ENCODE measurements at places on chromosomes 12 and 14. TPM values are rescaled to one million over a fixed set of nuclear protein-coding genes. Genes with fewer than 3 reads are reported as not detected.

- DNase-seq, result no peak
- no peaks in the 10 kb centered on the region for H3K27me3 ChIP-seq
- H3K36me3 ChIP-seq, result no peaks in the 10 kb centered on the region
- H3K27ac ChIP-seq, result no peak overlapping the region
- H3K4me3 ChIP-seq, result peak overlapping the region; percentile 9
These were observed 13.6 kb upstream of the GNG2 start for GRCh38 chr14:51846631-51847488.

DNA sequence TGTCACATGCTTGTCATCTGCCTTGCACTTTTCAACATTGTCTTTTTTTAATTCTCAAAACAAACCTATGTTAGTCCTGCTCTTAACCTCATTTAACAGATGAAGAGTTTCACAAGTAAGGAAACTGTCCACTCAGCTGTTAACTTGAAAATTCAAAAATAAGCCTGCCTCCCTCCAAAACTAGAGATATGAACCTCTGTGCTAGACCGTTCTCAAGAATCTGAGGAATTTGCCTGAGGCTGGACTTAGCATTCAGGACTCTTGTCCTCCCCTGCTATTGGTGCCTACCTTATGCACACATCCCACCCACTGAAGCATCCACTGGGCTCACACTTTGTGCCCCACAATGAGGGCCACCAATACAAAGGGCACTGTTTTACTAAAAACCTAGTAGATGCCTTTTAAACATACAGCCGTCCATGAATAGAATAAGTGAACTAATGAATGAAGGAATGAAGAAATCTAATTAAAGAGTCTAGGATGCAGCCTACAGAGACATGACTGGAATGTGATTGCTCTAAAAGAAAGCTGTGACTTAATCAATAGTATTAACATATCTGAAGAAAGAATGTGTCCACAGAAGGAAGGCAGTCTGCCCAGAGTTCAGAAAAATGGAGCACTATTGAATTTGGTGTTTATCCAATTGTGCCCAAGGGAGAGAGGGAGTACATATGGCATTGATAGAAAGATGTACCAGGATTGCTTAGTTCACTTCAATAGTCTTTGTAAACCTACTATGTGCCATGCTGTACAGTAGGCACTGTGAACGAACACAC, 238.5 kb downstream of the SPTSSA start:
- DNase-seq, result no peak
- no peak overlapping the region for H3K4me3 ChIP-seq
- peaks cover 21% of the 10 kb centered on the region for H3K4me1 ChIP-seq
- no peaks in the 10 kb centered on the region for H3K36me3 ChIP-seq
- H3K27ac ChIP-seq, result no peak overlapping the region
- H3K27me3 ChIP-seq, result peaks cover 11% of the 10 kb centered on the region

DNA sequence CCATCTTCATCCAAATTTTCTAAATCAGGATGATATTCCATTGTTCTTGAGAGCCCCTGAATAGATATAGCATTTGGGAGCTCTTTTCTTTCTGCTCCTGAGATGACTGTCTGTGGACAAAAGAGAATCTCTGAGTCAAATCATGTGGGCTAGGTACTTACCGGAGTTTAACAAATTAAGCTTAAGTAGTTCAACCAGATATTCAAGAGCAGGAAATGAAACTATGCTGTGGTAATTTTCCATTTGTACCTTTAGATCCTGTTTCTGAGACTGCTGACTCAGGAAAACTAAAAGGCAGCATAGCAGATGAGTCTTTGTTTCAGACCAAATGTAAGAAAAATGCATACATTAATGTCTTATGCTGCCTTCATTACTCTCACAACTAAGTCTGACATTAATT, at the start of gene CLEC7A:
Gene CLEC7A, minus strand, starts transcription at position 158 of the 400 bp plus-strand sequence. Its CDS starts 117 bp downstream, at position 41.
- H3K4me3 ChIP-seq, result no peak within 1 kb of the TSS
- no peaks in the 10 kb centered on the region for H3K36me3 ChIP-seq
- H3K27me3 ChIP-seq, result no peaks in the 10 kb centered on the region
- H3K27ac ChIP-seq, result no peak within 1 kb of the TSS

DNA sequence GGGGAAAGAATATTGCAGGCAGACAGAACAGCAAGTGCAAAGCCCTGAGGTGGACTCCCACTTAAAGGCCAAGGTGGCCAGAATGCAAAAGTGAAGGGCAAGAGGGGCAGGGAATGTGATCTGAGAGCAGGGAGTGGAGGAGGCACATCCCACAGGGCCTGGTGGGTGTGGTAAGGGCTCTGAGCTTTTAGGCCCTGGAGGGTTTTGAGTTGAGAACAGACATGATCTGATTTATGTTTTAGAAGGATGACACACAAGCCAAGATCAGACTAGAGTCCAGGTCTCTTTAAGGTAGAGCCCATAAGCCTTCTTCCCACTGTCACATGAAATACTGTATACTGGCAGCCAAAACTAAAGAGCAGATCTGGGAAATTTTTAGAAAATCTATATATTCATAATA, 162.5 kb downstream of the SLC38A4 start:
- H3K4me3 ChIP-seq, result no peak overlapping the region
- peaks cover 46% of the 10 kb centered on the region for H3K4me1 ChIP-seq
- no peaks in the 10 kb centered on the region for H3K27me3 ChIP-seq
- no peak for DNase-seq
- no peak overlapping the region for H3K27ac ChIP-seq
- H3K36me3 ChIP-seq, result no peaks in the 10 kb centered on the region

DNA sequence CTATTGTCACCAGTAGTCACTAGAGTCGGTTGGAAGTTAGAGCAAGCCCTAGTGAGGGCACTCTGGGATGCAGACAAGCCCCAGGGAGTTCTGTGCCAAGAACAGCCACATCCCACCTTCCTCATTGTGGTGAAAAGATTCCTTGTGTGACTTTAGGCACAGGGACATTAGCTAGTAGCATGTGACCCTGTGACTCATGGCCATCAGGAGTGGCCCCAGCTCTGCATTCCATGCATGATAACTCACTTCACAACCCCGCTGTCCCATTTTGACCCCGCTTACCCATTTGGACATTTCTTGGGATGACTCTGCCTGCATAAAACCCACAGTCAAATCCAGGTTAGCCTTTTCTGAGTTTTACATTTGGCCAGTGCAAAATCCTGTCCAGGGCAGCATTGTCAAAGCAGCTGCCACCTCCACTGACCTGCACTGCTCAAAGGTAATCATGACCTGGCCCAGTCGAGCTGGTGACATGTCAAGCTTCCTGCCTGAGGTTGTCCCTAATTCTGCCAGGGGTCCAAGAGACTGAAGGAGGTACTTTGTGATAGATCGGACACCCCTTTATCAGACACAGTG, 430.5 kb downstream of the DPF3 start:
- H3K27ac ChIP-seq, result no peak overlapping the region
- H3K4me3 ChIP-seq, result no peak overlapping the region
- H3K4me1 ChIP-seq, result no peaks in the 10 kb centered on the region
- peaks cover 17% of the 10 kb centered on the region for H3K27me3 ChIP-seq
- DNase-seq, result no peak

The HOXC12 gene
- total RNA-seq, result not detected

- peaks cover 31% of the 10 kb centered on the region for H3K36me3 ChIP-seq
- H3K4me1 ChIP-seq, result no peaks in the 10 kb centered on the region
- no peaks in the 10 kb centered on the region for H3K27me3 ChIP-seq
- no peak overlapping the region for H3K4me3 ChIP-seq
These were observed 37.8 kb downstream of the GIT2 start for GRCh38 chr12:109958374-109958773.

The C3AR1 gene
- not detected for total RNA-seq

GRCh38 chr14:100588671-100589070, 1.5 kb upstream of the BEGAIN start:
- peaks cover 1% of the 10 kb centered on the region for H3K4me1 ChIP-seq
- peak overlapping the region; percentile 59 for H3K4me3 ChIP-seq
- DNase-seq, result no peak
- peaks cover 82% of the 10 kb centered on the region for H3K27me3 ChIP-seq
- H3K27ac ChIP-seq, result no peak overlapping the region
- no peaks in the 10 kb centered on the region for H3K36me3 ChIP-seq

GRCh38 chr14:103624860-103625259, 4.2 kb upstream of the KLC1 start:
- H3K27me3 ChIP-seq, result no peaks in the 10 kb centered on the region
- H3K27ac ChIP-seq, result no peak overlapping the region
